Hindlimb muscle (tissue), 1 donor: ENCODE measurements at places on chromosomes 6 and 20.

- DNase-seq = no peak
Observed at GRCh38 chr6:129955584-129955983, 62.8 kb upstream of the L3MBTL3 start.

DNA sequence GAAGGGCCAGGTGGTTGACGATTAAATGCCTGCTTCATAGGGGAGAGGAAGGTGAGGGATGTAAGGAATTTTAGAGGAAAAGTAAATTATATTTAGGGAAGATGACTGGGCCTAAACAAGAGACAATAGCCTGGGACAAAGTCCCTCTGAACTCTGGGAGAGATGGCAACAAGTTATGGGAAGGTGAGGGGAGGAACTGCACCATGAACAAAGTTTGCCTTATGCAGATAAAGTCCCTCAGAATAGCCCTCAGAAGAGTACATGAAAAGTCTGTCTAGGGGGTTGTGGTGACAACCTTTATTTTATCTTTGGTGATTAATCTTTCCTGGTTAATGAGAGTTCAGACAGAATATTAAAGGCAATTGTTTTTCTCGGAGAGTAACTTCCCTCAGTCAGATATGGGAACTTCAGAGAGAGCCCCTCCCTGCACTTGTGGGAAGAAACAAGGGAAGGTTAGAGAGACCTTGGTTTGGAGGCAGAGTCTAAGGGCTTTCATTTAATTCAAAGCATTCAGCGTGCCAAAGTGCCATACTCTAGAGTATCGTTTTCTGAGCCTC, 27.1 kb upstream of the FAM217A start:
- no peak for DNase-seq

DNA sequence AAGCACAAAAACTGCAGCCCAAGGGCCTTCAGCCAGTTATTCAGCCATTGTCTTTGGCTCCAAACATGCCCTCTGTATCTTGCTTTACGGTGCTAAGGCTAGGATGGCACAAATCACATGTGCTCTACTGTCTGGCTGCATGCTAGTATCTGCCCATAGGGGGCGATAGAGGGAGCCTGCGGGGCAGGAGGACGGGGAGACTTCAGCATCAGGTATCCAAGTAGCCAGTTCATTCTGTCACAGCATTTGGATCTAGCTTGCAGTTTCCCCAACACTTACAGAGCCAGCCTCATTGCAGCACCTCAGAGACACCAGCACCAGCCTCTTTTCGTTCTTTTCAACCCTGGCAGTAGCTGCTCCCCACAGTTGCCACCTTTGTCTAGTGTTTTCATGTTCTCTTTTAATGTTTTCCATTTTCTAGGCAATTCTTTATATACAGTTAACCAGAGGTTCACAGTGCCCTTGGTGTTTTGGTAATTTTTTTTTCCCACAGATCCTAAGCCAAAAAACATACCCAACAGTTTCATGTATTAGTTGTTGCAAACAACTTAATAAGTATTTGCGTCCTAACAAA, 705.9 kb downstream of the PTPRT start:
- no peak for DNase-seq

- no peak for DNase-seq
Observed at GRCh38 chr6:167291623-167292300, 647 bp downstream of the UNC93A start.

GRCh38 chr6:31870385-31870921, 7.8 kb upstream of the NEU1 start:
- DNase-seq = no peak

- no peak for DNase-seq
Observed at GRCh38 chr6:97059473-97059872, 134.9 kb downstream of the KLHL32 start.
